Activated CD4-positive, alpha-beta T cell treated with anti-CD3 and anti-CD28 coated beads, Interleukin-2, amount 50 U/mL, for 24 hours (primary cell): ENCODE measurements at places on chromosomes 7 and 10.

- no peak for DNase-seq
Observed at GRCh38 chr7:5773661-5774086, 7.8 kb downstream of the RNF216 start.

- no peak for DNase-seq
Observed at GRCh38 chr10:98425511-98426352, 10.8 kb upstream of the PYROXD2 start.

DNA sequence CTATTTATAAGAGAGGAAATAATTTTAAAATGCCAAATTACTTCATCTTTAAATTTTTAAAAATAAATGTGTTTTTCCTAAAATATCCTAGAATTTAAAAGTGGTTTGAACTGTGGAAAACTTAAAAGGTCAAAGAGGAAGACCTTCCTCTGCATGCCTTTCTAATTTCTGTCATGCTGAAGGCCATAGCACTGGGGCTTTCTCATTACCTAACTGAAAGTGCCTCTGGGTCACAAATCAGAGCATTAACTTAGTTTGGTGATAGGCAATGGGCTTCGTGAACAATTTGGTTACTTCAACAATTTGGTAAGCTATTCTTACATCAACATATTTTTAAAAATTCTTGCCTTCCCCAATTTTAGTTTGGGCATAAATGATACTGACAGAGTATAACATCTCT lies 100.2 kb upstream of the SAMD8 start:
- DNase-seq, result no peak

- no peak for DNase-seq
Observed at GRCh38 chr7:151683615-151684407, 164.1 kb upstream of the RHEB start.

DNA sequence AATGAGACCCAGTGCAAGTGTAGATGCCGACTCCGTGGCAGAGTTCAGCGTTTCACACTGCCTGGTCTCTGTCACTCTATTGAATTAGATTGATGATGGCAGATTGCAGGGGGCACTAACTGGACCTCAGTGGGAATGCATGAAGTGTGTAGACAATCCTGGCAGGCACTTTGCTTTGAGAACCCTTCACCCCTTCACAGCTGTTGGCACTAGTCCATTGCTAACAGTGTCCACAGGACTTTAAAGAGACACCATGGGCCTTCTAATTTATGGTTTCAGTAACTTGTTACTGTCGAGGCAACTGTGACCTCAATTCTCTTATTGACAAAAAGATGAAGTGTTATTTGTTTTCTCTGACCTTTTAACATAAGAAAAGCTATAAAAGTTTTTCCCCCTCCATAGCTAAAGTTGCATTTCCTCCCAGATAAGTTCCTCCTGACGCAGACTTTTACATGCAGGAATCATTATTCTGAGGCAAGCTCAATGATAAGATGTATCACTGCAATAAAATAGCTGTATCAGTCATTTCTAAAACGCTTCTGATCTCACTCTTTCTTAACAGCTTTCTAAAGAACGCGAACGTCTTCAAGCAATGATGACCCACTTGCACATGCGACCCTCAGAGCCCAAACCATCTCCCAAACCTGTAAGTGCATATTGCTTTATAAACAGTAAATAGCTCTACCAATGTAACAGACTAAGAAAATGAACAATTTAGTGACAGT lies 238.9 kb downstream of the FOXP2 start:
- DNase-seq, result no peak

- no peak for DNase-seq
Observed at GRCh38 chr7:127035203-127035849, 217.4 kb downstream of the GRM8 start.

DNA sequence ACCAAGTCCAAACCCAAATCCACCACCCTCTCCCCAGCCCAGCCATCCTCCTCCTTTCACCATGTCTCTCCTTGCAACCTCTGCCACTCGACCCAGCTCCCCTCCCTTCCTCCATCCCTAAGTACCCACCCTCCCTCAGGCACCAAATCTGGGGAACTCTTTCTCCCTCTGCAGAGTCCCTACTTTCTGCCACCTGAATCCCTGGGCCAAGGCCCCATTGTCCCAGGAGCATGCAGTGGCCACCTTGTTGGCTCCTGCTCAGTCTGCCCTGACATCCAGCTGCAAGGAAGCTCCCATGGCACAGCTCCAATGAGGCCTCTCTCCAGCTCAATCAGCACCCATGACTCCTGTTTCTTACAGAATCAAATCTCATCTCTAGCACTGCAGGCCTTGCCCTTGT lies 5.5 kb upstream of the UNC5B start:
- DNase-seq, result no peak
